GM04503 (cell line): ENCODE measurements at places on chromosomes 1 and 21.
A peak's percentile ranks its signal among the peaks of the same experiment; 100 is the strongest.

DNA sequence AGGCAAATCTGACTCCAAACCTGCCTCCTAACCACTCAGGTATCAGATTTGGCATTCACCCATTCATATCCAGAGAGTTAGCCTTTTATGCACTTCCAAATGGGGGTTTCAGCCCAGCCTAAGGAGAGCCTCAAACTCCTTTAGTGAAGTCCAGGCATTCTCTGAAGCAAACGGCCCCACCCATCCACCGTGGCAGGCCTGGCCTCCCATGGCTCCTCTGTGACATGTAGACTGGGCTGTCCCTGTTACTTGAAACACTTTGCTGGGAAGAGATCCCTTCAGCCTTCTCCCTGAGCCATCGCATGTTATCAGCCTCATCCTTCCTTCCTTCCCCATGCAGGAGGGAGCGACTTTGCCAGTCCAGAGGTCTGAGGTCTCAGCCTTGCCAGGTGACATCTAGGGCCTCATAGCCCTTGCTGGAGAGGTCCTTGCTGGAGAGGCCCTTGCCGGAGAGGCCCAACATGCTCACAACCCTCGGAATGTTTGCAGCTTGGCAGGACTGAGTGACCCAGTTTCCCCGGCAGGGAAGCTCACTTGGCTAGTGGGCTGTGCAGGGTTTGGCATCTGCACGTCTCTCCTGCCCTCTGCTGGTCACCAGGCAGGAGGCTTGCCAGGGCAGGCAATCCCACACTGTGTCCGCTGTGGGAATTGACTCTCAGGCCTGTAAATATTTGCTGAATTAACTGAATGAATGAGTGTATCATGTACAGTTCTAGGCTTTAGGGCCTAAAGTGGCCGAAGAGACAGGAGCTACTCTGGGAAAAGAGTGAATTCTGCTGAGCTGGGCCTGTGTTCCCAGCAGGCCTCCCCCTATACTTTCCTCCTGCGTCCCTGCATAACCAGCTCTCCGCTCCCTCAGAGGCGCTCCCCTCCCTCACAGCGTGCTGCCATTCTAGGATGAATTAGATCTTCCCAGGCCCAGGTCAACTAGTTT is 26.7 kb upstream of the RBM15 start:
- DNase-seq, result no peak

- no peak for DNase-seq
Observed at GRCh38 chr1:227532019-227532619, 31.2 kb upstream of the ZNF678 start.

DNA sequence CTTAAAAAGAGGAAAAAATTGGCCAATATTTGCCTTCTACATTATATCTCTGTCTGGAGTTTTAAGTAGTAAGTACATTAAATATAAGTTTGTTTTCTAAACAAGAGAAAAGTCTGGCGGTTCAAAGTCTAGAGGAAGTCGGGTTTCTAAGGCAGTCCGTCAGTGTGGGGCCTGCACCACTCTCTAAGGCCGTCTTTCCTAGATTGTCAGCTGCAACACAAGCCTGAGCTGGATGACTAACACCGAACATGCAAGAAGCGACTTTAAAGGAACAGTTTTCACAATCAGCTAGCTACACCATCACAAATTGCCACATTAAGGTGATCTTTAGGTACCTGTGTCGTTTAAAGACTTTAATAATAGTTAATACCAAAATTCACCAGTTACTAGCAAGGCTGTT is 19.6 kb downstream of the CCSAP start:
- DNase-seq, result no peak

DNA sequence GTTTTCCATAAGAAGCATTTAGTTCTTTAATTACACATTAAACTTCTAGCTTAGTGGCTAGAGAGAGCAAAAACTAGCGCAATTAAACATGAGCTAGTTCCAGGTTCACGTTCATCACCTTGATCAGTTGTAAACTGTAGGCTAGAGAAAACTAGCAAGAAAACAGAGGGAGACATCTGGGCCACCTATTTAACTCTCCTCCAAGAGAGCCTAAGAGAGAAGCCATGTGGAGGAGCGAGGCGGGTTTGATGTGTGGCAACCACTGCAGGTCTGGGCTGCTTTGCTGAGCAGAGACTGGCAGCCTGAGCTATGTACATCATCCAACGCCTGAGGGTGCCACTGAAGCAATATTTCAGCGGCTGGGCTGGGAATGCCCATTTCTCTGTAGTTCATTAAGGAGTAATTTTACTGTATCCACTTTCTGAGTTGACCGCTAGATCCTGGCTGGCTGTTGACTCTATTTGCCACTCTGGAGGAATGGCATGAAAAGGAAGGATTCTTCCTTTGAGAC is 252.9 kb downstream of the DYRK1A start:
- no peak for DNase-seq

DNA sequence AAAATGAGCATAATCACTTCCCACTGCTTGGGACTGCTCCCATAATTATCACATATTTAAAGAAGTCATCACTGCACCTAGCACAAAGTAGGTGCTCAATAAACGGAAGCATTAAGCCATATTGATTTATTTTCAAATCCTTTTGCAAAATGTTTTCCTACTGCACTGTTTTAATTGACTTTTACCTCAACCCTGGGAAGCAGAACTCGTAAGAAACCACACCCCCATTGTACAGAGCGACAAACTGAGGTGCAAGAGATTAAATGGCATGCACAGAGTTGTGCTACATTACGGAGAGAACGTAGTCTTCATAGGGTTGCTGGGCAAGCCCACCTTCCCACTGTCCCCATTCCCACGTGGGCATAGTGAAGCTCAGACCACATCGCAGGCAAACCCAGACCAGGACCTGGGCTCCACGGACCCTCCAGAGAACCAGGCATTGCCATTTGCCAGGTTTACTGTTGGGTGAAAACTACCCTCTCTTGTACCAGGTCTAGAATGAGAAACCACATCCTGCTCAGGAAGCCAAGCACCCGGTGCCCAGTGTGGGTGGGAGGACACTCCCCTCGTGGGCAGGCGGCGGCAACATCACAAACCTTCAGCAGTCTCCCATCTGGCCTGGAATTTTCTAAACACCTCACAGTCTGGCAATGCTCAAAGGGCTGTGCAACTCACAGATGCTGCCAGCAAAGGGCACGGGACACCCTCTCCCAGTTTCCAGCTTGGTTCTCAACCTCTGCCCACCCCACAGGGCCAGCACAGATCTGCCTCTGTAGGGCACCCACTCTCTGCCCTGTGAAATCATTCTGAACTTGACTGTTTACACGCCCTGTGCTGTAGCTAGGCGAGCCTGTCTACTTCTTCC is 8.2 kb downstream of the IFFO2 start:
- no peak for DNase-seq

DNA sequence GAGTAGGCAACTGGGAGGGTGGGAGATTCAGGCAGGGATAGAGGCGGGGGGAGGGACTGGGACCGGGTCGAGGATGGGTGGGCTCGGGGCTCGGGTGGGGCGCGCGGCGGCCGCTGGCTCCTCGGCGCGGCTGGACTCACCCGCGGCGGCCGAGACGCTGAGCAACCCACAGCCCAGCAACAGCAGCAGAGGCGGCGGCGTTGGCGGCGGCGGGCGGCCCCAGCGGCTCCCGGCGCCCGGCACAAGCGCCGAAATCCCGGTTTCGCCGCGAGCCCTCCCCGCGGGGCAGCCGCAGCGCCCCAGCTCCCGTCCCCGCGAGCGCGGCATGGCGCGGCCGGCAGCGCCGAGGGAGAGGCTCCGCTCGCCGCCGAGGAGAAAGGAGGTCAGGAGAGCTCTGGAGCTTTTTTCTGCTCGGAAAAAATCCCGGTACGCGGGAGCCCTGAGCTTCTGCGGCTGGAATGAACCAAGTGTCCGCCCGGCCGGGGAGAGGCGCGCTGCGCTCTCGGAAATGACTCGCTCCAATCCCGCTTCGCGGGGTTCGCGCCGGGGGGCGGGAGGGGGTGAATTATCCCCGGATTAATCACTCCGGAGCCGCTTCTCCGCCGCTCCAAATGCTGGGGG is at the start of gene CSMD2:
Gene CSMD2, minus strand, starts transcription at position 460 of the 621 bp plus-strand sequence. Its CDS starts 133 bp downstream, at position 327.
- no peak for DNase-seq

- no peak for DNase-seq
Observed at GRCh38 chr1:201223852-201224665, 33.4 kb downstream of the IGFN1 start.

- DNase-seq, result no peak
Observed at GRCh38 chr21:27419153-27419552, 452.3 kb upstream of the ADAMTS5 start.

DNA sequence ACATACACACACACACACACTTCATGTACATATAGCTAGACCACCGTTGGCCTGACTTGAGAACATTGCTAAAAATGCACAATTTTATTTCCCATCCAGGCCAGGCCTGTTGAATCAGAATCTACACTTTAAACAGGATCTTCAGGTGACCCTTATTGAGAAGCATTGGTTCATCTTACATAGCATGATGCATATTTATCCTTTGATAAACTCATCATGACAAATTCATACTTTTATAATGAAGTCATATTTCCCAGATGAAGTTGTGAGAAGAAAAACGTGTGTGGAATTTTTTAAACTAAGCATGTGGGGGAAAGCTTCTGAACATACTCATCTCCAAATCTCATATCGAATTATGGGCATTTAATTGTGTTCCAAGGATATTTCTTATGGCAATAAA is 877.7 kb downstream of the MRPL39 start:
- no peak for DNase-seq

DNA sequence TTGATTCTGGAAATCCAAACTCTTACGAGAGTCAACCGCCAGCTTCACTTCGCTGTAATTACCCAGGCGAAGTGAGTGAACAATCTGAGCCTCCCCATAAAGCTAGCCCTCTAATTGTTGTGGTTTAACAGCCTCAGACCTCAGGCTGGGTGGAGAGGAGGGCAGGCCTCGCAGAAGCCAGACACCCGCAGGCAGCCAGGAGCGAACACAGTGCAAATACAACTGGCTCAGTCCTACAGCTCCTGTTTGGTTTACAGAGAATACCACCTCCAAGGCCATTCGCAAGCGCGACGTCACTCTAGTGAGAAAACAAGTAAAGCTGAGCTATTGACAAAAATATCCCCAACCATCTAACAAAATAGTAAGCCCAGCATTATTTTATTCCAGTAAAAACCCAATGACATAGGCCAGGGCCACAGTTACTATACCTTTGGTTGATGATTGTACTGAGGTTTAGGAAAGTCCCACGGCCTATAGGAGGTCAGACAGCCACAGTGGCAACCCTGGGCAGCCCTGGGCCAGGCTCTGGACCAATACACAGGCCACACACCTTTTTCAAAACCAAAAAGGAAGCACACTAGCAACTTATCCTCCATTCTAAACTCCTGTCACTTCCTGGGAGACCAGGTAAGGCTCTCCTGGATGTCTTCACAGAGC is 163.3 kb downstream of the ETS2 start:
- no peak for DNase-seq

- DNase-seq, result no peak
Observed at GRCh38 chr1:169513208-169513607, 27.5 kb upstream of the SLC19A2 start.

- DNase-seq, result no peak
Observed at GRCh38 chr1:45213892-45214291, 7.5 kb upstream of the ZSWIM5 start.

GRCh38 chr1:27564710-27565649 is 39.0 kb downstream of the AHDC1 start:
- DNase-seq, result no peak

DNA sequence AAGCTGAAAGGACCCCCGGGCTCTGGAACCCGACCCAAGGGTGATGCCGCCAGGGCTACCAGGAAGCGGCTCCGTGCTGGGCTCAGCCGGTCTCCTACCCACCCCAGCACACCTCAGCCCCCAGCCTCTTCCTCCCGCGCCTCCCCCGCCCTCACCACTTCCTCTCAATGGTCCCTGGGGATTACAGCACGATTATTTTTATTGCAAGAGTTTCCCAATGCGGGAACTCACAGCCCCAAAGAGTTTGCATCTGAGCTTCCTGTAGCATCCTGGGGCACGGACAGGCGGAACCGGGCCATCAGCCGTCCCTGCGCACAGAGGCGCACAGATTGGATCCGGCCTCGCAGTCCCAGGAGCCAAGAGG is 8.7 kb upstream of the SLX9 start:
- DNase-seq, result no peak

GRCh38 chr1:244709476-244710368 is 56.8 kb downstream of the DESI2 start:
- no peak for DNase-seq

DNA sequence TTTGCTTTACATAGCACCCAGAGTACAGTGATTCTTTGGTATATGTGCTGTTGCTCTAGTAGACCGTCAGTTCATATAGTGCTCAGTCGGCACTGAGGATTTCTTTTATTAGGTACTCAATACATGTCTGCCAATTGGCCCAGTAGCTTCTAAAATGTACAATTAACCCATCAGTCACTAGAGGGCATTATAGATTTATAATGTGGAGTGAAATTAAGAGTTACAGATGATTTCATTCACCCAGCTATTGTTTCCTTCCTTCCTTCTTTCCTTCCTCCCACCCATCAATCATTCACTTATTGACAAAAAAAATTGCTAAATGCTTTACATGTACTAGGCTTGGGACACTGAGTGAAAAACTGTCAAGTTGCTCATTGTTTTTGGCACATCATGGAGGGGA is 263.6 kb upstream of the USP24 start:
- DNase-seq, result no peak

GRCh38 chr1:42753070-42753469 is 13.0 kb upstream of the CLDN19 start:
- DNase-seq, result no peak

DNA sequence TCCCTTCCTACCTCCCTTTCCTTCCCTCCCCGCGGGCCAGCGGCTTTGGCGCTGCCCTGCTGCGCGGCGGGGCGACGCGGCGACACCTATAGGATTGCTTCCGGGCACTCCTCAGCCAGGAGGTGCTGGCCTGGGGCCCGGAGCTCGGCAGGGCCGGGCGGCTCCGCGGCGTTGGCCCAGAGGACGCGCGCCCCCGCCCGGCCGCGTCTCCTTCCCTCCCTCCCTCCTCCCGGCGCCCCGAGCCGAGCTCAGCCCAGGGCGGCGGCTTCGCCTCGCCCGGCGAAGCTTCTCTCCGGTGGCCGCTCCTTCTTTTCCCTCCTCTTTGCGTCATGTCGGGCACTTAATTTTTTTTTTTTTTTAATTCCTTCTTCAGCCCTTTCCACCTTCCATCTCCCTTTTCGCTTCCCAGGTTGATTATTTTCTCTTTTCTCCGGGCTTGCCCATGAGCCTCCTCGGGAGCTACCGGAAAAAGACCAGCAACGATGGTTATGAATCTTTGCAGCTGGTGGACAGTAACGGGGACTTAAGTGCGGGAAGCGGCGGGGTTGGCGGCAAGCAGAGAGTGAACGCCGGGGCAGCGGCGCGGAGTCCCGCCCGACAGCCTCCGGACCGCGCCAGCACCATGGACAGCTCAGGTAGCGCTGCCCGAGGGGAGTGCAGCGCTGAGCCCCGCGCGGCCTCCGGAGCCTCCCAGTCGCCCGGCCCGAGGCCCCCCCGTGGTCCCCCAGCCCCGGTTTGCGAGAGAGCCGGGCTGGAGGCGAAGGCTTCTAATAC is at the start of gene DNAJC6:
Gene DNAJC6, plus strand, starts transcription at position 240 of the 774 bp plus-strand sequence. Its CDS starts 203 bp downstream, at position 443.
- DNase-seq, result peak; percentile 14

- no peak for DNase-seq
Observed at GRCh38 chr1:53934170-53934765, 11.2 kb downstream of the IFT25 start.
